Liver (tissue), 10 donors: ENCODE measurements at places on chromosomes 1 and 21. TPM values are rescaled to one million over a fixed set of nuclear protein-coding genes. Genes with fewer than 3 reads are reported as not detected.

- no peak for DNase-seq
These were observed 66.5 kb downstream of the PLPP3 start for GRCh38 chr1:56512724-56513494.

GRCh38 chr1:8947127-8947691 is 1.5 kb downstream of the CA6 start:
- DNase-seq: no peak

- no peak for DNase-seq
These were observed 93.9 kb downstream of the SLC30A10 start for GRCh38 chr1:219834314-219834917.

Gene PTPN14
- 3.2 TPM for total RNA-seq

Gene YY1AP1
- 34.4 TPM for total RNA-seq
